Upper lobe of left lung (tissue), 6 donors: ENCODE measurements at places on chromosomes 1 and 21.

DNA sequence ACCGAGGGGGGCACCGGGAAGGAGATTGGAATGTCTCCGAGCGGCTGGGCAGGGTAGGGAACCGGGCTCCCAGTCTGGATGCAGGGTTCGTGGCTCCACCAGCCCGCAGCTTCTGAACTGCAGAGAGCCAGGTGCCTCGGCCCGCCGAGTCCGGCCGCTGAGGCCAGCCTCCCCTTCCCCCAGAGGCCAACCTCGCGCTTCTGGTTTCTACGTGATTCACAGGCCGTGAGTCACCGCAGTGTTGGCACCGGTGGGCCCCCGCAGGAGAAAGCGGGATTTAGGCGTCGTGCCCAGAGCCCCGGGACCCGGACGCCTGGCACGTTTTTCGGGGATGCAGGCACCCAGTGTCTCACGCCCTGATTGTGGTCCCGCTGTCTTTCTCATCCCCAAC, 458 bp downstream of the CRABP2 start:
- no peaks in the 10 kb centered on the region for H3K27me3 ChIP-seq
- no peak overlapping the region for H3K27ac ChIP-seq
- no peaks in the 10 kb centered on the region for H3K36me3 ChIP-seq
- peaks cover 27% of the 10 kb centered on the region for H3K4me1 ChIP-seq
- peak; percentile 87 for DNase-seq
- H3K4me3 ChIP-seq = no peak overlapping the region

DNA sequence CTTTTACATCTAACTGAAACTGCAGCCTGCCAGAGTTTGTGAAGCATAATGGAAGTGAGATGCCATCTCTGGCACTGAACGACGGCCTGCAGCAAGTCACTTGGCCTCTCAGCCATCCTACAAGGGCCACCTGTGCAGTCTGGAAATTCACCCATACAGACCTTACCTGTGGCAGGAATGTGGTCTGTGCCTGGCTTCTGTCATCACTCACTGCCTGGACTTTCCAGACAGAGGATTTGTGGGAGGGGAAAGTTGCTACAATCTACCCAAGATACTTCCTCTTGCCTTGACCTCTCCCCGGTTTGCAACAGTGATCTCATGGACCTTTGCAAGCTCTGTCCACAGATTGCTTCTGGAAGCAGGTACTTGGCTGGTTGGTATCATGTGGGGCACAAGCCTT, 58.4 kb upstream of the ATP1B1 start:
- peak; percentile 36 for DNase-seq
- H3K4me1 ChIP-seq = peaks cover 13% of the 10 kb centered on the region
- H3K4me3 ChIP-seq = no peak overlapping the region
- H3K27ac ChIP-seq = no peak overlapping the region
- no peaks in the 10 kb centered on the region for H3K36me3 ChIP-seq
- H3K27me3 ChIP-seq = no peaks in the 10 kb centered on the region

- no peaks in the 10 kb centered on the region for H3K27me3 ChIP-seq
- no peak for DNase-seq
- no peak overlapping the region for H3K4me3 ChIP-seq
- no peak overlapping the region for H3K27ac ChIP-seq
These were observed 22.2 kb upstream of the CDCA8 start for GRCh38 chr1:37670133-37670532.

DNA sequence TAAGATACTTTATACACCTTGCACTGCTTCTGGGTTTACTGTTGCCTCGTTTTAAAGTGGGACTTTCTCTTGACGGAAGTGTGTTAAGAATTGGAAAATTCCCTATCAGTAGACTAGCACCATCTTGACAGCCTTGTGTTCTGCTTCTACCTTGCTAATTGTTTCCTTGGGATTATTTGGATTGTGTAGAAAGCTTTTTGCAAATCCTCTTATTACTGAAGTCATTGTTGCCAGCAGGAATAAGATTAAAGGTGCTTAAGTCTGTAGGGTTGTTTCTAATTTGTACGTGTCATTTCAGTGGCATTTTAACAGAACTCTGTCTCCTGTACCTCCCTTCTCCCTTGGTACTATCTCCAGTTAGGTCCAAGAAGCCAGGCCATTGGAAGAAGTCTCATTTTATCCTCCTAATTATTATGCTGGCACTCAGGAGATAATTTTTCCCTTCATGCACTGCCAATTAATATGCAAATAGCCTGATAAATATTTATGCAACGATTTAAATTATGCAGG, 107.7 kb downstream of the POU2F1 start:
- peaks cover 5% of the 10 kb centered on the region for H3K36me3 ChIP-seq
- peaks cover 21% of the 10 kb centered on the region for H3K4me1 ChIP-seq
- H3K27ac ChIP-seq = no peak overlapping the region
- DNase-seq = no peak

DNA sequence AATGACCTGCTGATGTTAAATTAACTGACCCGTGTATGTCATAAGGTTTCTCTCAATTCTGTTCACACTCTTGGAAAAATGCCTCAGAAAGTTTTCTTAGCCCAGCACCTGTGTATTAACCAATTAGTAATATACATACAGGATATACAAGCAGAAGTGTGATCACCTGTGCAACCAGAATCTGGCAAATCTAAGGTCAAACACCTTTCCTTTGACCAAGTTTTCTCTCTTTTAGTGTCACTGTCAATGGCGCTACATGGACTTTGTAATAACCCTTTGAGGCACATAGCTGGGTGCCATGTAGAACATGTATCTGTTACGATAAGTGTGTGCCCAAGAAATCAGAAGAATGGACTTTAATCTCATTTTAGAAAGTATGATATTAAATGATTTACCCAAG, 1.1 kb downstream of the NCSTN start:
- H3K27ac ChIP-seq = no peak overlapping the region
- no peak for DNase-seq
- no peaks in the 10 kb centered on the region for H3K27me3 ChIP-seq

- no peaks in the 10 kb centered on the region for H3K36me3 ChIP-seq
- peak overlapping the region; percentile 94 for H3K27ac ChIP-seq
- H3K4me3 ChIP-seq = peak overlapping the region; percentile 56
- peaks cover 9% of the 10 kb centered on the region for H3K27me3 ChIP-seq
- H3K4me1 ChIP-seq = no peaks in the 10 kb centered on the region
These were observed 2.1 kb downstream of the ADGRL2 start for GRCh38 chr1:81802707-81803430.

- DNase-seq = no peak
- H3K27ac ChIP-seq = no peak overlapping the region
- no peaks in the 10 kb centered on the region for H3K36me3 ChIP-seq
- no peaks in the 10 kb centered on the region for H3K27me3 ChIP-seq
- no peaks in the 10 kb centered on the region for H3K4me1 ChIP-seq
- H3K4me3 ChIP-seq = no peak overlapping the region
These were observed 20.6 kb downstream of the NDUFS5 start for GRCh38 chr1:39046613-39047210.

DNA sequence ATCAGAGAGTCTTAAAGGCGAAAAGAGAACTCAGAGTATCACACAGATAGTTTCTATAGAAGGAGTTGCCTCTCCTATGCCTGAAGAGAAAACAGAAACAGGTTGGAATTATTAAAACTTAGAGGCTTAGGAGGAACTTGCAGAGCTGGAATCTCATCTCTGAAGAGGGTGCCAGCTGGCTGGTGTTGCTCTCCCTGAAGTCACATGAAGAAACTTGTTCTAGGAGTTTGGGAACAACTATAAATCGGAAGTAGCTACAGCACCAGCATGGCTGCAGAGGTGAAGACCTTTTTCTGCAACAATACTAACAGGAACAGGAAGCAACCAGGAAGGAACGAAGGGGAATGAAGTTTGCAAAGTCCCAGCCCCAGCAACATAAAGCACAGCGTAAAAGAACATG, 35.8 kb downstream of the FMO3 start:
- H3K4me3 ChIP-seq = no peak overlapping the region
- no peaks in the 10 kb centered on the region for H3K27me3 ChIP-seq
- peaks cover 15% of the 10 kb centered on the region for H3K4me1 ChIP-seq
- H3K36me3 ChIP-seq = no peaks in the 10 kb centered on the region
